Activated naive CD4-positive, alpha-beta T cell treated with Interleukin-2 at 50 U/mL for 16 hours (primary cell): ENCODE measurements at places on chromosomes 7 and 10.

- DNase-seq, result no peak
Observed at GRCh38 chr10:78354101-78354500, 320.4 kb downstream of the RPS24 start.

DNA sequence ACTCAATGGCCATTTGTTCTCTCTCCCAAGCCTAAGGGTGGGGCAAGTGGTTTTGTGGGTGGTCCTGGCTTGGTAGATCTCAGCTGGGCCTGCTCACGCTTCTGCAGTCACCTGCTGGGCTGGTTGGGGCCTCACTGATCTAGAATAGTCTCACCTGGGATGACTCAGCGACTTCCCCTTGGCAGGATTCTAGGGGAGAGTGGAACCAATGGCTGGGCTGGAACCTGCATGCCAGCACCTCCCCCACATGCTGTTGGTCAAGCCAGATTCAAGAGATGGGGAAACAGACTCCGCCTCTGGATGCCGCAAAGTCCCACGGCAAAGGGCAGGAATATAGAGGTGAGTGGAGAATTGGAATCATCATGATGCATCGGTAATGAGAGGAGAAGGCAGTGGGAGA is 292.9 kb upstream of the NPVF start:
- DNase-seq, result no peak

DNA sequence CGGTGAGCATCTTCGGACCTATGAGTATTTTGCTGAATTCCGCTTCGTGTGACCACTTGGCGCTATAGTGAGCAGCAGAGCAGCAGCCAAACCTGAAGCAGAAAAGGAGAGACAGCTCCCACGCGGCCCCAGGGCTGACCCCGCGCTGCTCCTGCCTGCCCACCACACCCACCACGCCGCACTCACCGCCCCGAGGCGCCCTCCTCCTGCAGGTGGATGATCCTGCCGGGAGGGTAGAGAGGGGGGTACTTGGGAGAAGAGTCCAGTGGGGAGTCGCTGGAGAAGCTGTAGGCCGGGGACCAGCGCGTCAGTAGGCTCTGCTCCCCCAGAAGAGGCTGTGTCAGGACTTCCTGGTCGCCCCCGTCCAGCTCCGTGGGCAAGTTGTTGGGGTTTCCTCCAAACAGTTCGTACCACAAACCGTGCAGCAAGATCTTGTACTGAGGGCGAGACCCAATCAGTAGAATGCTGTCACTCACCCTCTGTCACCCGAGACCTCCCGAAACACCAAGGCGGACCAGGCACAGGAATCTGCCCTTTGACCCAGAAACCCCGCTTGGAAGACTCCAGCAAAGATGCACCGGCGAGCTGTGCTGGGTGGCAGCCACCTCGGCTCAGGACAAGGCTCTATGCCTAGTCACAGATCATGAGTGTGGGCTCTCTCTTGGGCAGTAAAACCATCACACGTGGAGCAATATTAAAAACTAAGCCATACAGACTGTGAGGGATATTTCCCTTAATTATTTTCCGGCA is 37.6 kb downstream of the DAGLB start:
- no peak for DNase-seq

DNA sequence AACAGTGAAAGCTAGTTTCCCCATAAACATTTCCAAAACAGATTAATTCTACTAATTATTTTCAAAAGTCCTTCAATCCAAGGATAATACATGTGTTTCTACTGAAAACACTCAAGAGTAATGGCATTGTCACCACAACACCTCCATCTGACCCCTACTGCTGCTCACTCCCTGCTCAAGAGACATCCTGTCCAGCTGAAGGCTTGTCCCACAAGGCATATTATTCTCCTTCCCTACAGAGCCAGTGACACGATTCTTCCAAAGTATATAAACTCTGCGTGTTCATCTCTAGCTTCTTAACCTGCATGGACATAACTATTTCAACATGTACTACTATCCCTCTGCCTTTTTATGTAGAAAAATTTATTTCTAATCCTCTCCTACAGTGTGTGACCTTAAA is 182.1 kb downstream of the CPEB3 start:
- no peak for DNase-seq

DNA sequence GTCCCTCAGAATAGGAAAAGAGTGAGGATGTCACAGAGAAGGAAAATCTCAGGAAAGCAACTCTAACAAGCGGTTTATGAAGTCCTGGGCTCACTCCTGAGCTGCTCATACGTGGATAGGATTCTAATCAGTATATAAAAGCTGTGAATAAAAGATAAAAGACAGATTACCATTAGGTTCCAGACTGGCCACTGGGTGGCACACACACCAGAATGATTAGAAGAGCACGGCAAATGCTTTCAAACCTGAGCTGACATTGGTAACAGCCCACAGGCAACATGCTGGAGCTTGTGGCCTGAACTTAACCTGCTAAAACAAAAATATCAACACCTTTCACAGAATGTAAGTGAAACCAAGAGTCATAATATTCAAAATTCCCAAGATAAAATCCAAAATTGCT is 370.8 kb downstream of the GRID1 start:
- DNase-seq, result peak; percentile 8

- no peak for DNase-seq
Observed at GRCh38 chr10:58755677-58756076, 243.0 kb downstream of the BICC1 start.

DNA sequence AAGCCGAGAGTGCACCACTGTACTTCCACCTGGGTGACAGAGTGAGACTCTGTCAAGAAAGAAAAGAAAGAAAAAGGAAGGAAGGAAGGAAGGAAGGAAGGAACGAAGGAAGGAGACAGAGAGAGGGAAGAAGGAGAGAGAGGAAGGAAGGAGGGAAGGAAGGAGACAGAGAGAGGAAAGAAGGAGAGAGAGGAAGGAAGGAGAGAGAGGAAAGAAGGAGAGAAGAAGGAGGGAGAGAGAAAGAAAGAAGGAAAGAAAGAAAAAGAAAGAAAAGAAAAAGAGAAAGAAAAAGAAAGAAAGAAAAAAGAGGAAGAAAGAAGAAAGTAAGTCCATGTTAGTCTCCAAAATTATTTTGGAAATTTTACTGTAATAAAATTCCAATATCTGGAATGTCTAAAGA is 33.4 kb upstream of the RSBN1L start:
- DNase-seq, result no peak

DNA sequence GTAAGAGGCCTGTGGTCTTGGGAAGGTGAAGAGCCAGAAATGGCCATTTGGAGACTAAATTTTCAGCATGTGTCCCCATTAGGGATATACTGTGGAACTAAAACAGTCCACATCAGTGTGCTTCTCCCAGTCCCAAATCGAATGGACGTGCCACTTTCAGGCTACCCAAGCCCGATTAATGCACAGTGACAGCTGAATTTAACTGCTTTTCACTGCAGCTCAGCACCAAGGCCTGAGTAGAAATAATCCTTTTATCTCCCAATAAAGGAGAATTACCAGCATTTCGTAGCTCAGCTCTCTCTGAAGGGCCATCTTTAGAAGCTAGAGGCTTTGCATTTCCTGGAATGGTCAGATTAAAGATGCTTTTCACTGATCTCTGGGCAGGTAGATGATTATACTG is 183.3 kb downstream of the NPSR1 start:
- no peak for DNase-seq

GRCh38 chr7:127417346-127417745 is 24.8 kb upstream of the ZNF800 start:
- DNase-seq, result no peak

DNA sequence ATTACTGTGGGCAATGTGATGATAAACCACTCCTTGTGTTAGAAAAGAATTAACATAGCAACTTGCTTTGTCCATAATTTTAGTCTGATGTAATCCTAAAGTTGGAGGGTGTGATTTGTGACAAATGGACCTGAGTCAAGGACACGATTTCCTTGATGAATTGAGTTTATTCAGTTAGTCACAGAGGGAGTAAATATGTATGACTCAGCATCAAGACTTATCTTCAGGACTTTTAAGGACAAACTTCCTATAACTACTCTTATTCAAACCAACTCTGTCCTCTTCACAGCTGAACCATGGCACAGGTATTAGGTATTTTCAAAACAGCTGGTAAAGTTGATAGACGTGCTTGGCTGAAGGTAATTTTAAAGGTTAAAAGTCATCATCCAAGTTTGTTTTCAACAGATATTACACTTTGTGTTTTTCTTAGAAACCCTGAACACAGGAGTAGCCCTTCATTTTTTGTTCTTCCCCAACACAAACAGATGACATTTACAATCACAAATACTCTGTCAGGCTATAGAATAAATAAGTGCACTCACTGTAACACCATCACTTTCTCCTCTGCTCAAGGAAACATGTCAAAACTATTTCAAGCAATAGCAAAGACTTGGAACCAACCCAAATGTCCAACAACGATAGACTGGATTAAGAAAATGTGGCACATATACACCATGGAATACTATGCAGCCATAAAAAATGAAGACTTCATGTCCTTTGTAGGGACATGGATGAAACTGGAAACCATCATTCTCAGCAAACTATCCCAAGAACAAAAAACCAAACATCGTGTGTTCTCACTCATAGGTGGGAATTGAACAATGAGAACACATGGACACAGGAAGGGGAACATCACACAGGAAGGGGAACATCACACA is 54.5 kb downstream of the COA1 start:
- no peak for DNase-seq

DNA sequence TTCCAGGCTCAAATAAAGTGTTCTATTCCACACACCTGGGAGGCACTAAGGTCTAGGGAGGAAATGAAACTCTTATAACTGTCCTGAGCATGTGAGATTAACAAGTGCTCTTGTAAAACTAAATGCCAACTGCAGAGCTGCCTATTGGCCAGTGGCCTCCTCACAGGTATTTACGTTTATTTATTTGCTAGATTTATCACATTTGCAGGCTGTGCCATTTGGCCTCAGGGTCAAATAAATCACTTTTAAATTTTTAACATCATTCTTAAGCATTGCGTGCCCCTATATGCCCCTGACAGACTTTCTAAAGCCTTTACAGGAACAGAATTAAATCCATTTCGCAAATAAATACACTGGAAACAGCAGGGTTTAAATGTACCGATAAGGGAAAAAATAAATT is 381.8 kb upstream of the NFE2L3 start:
- no peak for DNase-seq

GRCh38 chr10:24485304-24485703 is 238.4 kb downstream of the ARHGAP21 start:
- DNase-seq, result no peak

DNA sequence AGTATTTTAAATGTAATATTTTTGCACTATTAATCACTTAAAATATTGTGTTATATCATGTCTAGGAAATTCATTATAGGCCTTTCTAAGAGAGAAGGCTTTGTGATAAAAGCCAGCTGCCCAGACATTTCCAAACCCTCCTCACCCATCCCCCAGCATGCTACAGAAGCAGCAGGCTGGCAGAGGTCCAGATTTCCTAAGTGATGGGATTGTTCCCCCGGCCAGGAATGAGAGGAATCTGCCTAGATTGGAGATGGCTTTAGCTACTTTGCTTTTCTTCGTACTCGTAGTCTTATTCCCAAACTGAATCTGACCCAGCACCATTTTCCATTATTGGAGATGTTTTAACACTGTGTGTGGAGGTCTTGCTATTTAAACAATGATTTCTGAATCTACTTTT is 29.4 kb downstream of the CDK14 start:
- DNase-seq, result no peak

DNA sequence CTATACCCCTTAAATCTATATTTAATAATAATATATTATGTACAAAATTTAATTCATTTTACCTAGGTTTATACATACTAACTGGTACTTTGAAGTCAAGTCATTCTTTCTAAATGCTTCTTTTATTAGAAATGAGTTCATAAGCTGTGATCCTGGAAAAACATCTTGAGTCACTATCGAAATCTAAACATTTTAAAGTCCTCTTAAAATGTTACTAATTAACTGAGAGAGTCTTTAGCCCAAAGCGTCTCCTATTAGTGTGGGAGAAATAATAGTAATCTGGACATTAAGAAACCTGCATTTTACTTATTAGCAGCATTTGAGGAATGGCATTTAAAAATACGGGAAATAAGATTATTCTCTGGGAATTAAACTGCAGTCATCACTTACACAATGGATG is 142.7 kb downstream of the CTNNA3 start:
- DNase-seq, result no peak

DNA sequence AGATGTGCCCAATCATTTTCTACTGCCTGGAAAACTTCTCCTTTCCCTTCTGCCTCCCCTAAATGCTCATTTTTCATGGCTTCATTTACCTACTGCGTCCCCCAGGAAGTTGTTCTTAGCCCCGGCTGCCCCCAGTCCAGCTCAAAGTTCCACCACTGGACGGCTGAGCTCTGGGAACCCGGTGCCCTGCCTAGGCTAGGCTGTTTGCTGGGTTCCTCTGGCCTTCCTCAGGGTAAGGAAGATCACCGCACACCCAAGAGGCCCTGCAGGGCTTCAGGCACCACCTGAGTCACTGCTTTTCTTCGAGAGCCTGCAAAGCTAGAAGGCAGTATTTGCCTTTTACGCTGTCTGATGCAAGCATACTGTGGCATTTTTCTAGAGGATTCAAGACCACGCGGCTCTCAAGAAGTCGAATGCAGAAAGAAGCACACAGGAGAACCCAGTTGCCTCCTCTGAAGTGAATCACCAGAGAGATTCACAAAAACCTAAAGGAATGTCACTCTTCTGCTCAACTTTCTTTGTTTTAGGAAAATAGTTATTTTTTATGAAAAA is 46.7 kb upstream of the ZMIZ1 start:
- DNase-seq, result no peak

- peak; percentile 44 for DNase-seq
Observed at GRCh38 chr7:44735403-44736165, 13.1 kb upstream of the ZMIZ2 start.

DNA sequence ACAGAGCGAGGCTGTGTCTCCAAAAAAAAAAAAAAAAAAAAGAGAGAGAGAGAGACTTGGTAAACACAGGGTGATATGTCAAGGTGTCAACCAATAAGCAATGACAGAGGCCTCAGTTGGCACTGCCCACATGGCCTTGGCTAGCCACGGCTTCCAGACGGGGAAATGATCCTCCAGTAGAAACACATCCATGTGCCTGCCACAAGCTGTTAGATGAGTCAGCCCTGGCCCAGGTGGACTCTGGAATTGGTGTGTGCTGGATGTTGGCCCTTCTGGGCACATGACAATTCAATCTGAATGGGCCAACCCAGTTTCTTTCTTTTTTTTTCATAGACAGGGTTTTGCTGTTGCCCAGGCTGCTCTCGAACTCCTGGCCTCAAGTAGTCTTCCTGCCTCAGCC is 13.7 kb downstream of the RFC2 start:
- DNase-seq, result no peak

- DNase-seq, result peak; percentile 91
Observed at GRCh38 chr7:151080522-151081169, at the start of gene FASTK. TSS of gene FASTK (minus strand) at chr7:151080809. CDS start at chr7:151080766, 43 bp downstream.

DNA sequence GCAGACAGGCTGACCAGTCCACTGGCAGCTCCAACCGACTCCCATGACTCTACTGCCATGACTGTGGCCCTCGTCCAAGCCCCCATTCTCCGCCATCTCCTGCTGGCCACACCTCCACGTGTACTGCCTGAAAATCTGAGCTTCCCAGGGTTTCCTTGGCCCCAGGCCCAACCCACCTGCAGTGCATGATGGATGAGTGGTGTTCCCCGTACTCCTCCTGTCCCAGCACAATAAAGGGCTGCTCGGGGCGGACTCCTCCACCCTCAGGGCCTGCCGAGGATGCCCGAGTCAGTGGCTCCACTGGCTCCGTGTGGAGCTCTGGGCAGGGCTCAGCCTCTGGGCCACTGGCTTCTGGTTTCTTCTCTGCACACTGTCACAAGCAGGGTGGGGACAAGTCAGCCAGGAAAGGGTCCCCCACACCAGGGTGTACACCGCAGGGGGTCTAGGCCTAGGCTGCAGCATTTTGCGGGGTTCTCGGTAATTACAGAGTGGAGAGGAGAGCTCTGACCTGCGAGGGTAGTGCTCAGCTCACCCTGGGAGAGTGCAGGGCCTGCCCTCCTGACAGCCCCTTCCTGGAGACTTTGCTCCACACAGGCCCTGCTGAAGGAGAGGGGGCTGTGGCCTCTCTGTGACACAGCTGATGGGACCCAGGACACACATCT is 15.2 kb downstream of the WDR91 start:
- no peak for DNase-seq
